ENCODE measurements at places on chromosomes 6 and 20.

GRCh38 chr20:12395353-12395752 is 477.7 kb downstream of the BTBD3 start:
- DNase-seq = no peak

- no peak for DNase-seq
These were observed 9.3 kb upstream of the GMDS start for GRCh38 chr6:2254747-2255146.

DNA sequence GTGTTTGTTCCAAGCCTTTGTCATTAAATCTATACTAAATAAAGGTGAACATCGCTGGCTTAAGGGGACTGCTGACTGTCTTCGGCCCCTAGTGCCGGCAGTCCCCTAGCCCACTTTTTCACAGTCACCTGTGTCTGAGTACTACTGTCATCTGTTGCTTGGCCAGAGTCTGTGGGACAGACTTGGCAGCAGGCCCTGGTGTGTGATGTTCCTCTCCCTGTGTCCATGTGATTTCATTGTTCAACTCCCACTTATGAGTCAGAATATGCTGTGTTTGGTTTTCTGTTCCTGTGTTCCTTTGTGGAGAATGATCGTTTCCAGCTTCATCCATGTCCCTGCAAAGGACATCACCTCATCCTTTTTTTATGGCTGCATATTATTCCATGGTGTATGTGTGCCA is 133.4 kb downstream of the HAO1 start:
- DNase-seq = no peak

DNA sequence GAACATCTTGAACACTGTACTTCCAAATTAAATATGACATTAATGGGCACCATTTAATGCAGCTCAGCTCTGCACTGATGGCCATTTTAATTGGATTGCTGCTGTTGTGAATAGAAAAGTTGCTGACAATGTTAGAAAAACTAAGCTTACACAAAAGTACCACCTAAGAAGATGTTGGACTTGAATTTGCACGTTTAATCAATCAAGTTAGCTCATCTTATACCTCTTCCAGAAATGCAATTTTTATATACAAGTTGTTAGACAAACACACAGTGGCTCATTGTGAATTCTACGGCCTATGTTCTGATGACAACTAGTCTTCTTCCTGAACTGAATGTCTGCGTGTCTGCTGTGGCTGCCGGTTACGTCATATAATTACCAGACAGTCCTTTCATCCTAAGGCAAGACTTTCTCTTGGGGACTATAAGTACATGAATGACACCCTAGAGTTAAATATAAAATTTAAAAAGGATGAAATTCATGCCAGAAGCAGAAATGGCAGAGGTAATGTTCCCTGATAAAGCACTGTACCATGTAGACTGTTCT is 330.2 kb downstream of the EPM2A start:
- no peak for DNase-seq

DNA sequence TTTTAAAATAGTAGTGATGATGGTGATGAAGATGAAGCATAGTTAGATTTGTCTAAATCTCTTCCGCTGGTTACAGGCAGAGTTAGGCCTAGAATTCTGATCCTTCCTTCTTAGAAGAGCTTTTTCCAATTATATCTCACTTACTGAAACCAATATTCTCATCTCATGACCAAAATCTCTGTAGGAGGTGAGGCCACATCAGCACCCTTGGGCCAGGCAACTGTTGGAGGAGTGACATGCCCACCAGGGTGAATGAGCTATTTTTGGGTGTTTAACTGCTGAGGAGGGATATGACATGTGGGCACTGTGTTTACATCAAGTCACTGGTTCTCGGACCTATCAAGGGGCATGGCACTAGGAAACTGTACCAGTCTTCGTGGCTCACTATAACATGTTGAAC is 102.2 kb upstream of the SLC24A3 start:
- DNase-seq = no peak

- DNase-seq = no peak
These were observed 161.3 kb upstream of the EYA4 start for GRCh38 chr6:133079901-133080300.

DNA sequence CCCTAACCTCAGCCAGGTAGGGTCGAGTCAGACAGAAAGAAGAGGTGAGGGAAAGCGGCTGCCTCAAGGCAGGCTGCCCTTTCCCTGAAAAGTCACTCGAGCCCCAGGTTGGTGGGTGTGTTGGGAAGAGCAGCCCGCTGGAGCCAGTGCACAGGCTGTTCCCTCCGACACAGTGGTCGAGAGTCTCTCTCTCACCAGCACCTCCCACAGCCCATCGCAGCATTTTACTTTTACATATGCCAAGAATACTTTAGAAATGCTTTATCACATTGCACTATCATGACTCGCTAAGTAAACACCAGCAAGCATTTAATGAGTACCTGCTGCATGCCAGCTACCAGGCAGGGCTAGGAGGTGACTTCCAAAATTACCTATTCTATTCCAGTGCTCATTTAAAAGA is 1.7 kb downstream of the PRPH2 start:
- DNase-seq = no peak

DNA sequence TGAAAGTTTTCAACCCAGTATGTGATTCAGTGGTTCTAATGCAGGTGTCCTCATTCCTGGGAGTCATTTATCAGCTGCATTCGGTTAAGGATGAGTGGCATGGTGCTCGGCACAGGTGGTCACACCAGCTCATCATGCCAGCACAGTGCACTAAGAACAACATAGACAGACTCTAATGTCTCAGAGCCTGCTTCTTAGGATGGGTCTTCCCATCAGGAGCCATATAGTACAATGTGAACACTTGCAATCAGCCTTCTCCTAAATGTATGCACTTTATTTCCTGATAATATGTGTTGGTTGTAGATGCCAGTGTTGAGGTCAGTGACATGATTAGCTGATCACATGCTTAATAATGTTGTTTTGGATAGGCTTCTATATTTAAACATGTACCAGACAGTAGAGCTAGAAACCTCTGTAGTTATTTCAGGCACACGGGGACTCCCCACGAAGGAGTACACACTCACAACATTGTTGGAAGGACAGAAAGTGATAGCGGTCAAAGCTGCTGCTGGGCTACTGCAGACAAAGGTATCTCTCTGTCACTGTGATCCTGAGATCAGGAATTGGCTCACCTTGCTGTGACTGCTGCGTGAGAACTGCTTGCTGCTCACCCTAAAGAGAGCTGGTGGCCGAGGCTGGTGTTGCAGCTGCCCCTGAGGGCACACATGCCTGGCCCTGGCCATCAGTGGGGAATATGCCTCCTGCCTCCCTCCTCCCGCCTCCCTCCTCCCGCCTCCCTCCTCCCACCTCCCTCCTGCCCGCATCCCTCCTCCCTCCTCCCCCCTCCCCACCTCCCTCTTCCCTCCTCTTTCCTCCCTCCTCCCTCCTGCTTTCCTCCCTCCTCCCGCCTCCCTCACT is 195.4 kb downstream of the SMOC2 start:
- DNase-seq = no peak

DNA sequence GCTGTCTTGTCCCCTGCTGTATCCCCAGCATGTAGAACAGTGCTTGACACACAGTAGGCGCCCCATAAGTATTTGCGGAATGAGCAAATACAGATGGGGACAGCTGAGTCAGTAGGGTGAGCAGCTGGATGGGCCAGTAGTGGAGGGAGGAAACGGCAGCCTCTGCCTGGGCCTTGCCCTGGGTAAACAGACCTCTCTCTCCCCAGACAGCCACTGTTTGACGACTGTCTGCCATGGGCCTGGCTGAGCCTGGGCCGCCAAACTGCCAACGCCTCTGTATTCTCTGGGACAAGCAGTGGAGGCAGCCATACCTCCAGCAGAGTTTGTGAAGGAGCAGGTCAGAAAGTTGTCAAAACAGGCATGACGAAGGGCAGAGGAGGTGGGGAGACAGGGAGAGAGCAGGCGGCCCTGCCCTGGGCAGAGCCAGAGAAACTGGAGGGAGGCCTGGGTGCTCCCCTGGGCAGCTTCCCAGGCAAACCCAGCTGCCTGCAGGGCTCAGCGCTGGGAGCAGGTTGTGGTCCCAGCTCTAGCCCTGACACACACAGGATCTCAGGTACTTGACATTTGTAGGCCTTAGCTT is 15.2 kb downstream of the HNF4A start:
- DNase-seq = no peak

DNA sequence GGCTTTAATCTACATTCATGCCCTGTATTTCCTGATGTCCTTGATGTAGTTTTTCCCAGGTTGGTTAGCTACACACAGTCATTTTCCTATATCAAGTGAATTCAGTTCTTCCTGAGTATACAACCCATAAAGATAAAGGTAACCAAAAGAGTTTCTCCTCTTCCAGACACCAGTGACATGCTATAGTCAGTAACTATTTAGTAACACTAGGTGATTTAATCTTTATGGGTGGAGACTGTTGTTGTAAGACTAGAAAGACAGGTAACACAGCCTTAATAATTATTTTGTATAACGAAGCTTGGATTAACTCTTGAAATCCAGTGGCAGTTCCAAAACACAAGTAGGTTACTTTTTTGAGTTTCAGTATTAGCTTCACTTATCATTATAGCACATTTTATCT is 17.6 kb downstream of the MCUR1 start:
- no peak for DNase-seq

DNA sequence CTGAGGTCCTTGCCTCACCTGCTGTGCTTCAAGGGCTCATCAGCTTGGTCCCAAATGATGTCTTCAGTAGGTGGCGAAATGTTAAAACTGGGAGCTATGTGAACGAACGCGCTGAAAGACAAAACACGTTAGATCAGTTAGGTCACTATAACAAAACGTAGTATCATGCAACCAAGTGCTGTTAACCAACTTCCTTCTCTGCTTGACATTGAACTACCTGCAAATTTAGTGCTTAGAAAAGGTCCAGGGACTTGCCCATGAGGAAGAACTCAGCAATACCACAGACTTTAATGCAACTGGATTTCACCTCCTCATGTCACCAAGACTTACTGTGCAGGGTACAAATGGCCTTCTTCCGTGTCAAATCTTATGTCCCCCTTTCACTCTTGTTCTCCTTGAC is 24.8 kb downstream of the BACH2 start:
- no peak for DNase-seq

- DNase-seq = no peak
These were observed 122.5 kb upstream of the TIAM2 start for GRCh38 chr6:154872542-154873114.

- no peak for DNase-seq
These were observed 133.6 kb downstream of the NCOA3 start for GRCh38 chr20:47635256-47635655.

DNA sequence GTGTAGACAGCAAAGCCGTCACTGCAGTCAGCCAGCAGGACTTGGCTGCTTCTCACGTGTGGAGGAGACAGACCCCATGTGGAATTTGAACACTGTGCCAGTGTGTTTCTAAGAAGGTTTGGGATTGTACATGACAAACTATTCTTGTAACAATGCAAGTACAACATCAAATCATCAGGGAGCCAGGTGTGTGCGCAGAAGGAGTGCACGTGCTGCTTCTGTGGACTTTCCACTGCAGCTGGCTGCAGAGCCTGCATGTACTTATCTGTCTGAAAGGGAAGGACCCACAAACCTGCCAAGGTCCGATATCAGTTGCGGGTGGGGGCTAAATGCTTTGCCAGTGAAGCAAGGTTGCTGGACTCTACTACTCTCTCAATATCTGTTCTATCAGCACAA is 211.6 kb downstream of the WDR27 start:
- DNase-seq = no peak
